Mesothelial cell of epicardium (in vitro differentiated cells): ENCODE measurements at places on chromosomes 4 and X.

DNA sequence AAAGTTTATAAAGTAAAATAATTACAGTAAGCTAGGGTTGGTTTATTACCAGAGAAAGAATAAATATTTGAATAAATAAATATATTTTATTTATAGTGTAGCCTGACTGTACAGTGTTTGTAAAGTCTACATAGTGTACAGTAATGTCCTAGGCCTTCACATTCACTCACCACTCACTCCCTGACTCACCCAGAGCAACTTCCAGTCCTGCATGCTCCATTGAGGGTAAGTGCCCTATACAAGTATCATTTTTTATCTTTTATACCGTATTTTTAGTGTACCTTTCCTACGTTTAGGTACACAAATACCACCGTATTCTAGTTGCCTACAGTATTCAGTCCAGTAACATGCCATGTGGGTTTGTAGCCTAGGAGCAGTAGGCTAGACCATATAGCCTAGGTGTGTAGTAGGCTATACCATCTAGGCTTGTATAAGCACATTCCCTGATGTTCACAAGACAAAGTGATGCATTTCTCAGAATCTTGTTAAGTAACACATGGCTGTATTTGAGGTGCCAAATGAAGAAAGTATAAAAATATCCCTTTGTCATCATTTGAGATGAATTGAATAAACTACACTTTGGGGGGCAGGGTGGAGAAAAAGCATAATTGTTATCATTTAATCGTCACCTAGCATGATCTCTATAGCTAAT is 14.7 kb upstream of the KLHL8 start:
- DNase-seq = no peak

DNA sequence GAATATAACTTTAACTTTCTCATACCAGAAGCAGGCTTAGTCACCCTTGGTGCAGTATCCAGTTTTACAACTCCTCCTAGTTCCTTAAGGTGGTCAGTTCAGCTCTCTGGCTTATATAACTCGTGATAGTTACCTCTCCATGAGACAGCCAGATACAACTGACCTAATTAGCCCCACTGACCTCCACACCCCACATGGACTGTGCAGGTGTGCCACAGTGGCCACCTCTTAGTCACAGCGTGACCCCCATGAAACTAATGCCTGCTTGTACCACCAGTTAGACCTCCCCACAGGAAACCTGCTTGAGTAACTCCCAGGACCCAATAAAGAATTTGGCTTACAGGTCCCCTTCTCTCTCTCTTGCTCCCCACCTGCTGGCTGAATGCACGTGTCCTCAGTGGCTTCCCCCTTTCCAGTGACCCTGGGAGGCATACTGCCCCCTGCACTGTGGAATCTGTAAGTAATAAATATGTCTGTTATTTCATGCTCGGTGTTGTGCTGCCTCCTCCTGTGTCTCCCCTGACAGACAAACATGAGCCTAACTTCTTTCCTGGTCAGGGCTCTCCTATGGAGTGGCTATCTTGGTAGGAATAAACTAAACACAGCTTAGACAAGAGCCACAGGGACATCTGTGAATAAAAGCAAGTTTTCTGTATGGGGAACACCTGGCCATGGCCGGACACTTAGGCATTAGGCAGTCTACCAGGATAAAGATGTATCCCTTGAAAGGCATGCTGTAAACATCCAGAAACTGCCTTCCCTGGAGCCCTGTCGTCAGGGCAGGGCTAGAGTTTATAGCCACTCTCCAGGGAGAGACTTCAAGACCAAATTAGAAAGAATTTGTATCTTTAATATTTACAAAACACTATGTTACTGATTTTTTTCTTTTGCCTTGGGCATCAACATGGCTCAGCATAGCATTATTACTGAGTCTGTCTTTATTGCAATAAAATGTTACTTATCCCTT is 209.7 kb upstream of the BOD1L1 start:
- DNase-seq = no peak

GRCh38 chrX:46588263-46588662 is 14.7 kb downstream of the CHST7 start:
- no peak for DNase-seq

- DNase-seq = no peak
Measured at GRCh38 chrX:153406903-153407302, 4.4 kb upstream of the ZFP92 start.

DNA sequence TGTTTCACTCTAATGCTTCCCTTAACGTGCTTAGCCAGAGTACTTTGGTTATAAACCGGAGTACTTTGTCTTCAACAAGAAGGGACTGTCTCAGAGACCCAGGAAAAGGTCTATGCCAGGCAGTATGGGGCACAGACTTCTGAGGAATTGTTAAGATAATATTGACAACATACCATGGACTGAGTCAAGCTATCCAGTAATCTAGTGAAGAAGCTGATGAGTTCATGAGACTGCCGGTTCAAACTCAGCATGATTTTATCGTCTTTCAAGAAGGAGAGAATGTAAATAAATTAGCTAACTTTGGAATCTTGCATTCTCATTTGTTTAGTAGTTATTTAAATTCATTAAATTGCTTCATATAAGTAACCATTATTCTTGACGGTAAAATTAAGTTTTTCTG is 546.1 kb downstream of the PPP4R3C start:
- DNase-seq = no peak

DNA sequence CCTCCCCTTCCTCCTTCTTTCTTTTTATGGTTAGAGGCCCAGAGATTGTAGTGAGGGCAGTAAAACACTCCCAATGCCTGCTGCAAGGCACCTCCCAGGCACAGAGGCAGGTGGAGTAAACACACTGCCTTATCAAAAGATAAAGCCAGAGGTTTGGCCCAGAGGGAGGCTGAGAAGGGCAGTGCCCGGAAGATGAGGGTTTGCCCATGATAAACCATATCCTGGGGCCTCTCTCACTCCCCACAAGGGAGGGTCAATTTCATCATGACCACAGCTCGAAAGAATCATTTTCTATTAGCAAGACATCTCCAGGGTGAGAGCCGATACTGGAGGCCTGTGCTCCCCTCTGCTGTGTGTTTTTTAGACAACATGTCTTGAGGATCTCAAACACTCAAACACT is 98.5 kb upstream of the FAM9C start:
- DNase-seq = no peak

- DNase-seq = no peak
Measured at GRCh38 chrX:131816551-131817136, 206.5 kb upstream of the STK26 start.

- DNase-seq = no peak
Measured at GRCh38 chr4:77050962-77051361, 24.8 kb downstream of the CCNI start.

GRCh38 chr4:26420438-26420837 is 69.8 kb downstream of the CCKAR start:
- no peak for DNase-seq

GRCh38 chrX:39149761-39150160 is 348.5 kb downstream of the MID1IP1 start:
- DNase-seq = peak; percentile 76

DNA sequence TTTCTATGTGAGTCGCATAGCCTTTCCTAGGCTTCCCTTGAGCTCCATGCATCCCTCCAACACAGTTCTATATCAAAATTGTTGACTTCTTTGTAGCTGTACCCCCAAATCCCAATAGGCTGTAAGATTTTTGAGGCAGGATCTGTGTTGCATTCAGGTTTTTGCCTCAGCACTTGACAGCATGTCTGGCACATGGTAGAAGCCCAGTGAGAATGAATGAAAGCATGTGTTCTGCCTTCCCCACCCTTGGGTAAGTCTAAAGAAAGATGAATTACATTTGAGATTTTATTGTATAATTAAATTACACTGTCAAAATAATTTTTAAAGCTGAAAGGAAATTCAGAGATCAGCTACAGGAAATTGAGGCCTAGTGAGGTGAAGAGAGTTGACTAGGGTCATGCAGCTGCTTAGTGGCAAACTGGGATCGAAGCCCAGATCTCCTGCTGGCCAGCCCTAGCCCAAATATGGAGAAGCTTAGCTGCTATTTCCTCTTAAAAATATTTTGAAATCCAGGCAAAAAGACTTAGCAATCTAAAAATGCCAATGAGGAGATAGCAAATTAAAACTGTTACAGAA is 122.5 kb downstream of the SPATA18 start:
- DNase-seq = no peak

- DNase-seq = no peak
Measured at GRCh38 chrX:150312931-150313330, 50.2 kb upstream of the MAMLD1 start.

GRCh38 chr4:69909195-69909594 is 21.7 kb upstream of the CSN1S1 start:
- no peak for DNase-seq

- no peak for DNase-seq
Measured at GRCh38 chr4:81839347-81840042, 367.8 kb upstream of the RASGEF1B start.

GRCh38 chr4:26124753-26125321 is 196.0 kb upstream of the RBPJ start:
- DNase-seq = no peak

- DNase-seq = no peak
Measured at GRCh38 chr4:121198251-121198650, 34.1 kb upstream of the TNIP3 start.

- no peak for DNase-seq
Measured at GRCh38 chrX:130874751-130875150, 28.3 kb downstream of the ENOX2 start.

DNA sequence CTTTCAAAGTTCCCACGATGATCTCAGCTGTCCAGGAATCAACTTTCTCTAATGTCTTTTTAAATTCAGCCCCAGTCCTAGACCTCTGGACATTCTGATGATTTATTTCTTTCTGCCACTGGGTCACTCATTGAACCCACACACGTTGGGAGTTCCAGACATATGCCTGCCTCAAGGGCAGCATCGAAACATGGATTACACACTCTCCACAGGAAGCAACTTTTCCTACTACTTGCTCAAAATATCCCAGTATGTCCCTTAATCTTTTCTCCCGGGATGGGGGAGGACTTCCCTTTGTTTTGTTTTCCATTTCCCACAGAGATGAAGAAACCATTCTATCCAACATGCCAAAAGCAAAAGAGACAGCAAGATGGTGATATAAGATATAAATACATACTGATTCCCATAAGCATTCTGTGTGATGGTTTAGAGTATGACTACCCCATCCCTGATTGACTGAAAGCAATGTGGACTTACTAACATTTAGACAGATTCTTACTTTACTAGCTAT is 79.8 kb upstream of the PPARGC1A start:
- DNase-seq = no peak

GRCh38 chr4:102334624-102335023 is 10.7 kb downstream of the SLC39A8 start:
- no peak for DNase-seq

GRCh38 chrX:38618180-38618579 is 56.8 kb downstream of the TSPAN7 start:
- DNase-seq = no peak

- DNase-seq = no peak
Measured at GRCh38 chr4:153787061-153787560, 1.8 kb downstream of the SFRP2 start.

DNA sequence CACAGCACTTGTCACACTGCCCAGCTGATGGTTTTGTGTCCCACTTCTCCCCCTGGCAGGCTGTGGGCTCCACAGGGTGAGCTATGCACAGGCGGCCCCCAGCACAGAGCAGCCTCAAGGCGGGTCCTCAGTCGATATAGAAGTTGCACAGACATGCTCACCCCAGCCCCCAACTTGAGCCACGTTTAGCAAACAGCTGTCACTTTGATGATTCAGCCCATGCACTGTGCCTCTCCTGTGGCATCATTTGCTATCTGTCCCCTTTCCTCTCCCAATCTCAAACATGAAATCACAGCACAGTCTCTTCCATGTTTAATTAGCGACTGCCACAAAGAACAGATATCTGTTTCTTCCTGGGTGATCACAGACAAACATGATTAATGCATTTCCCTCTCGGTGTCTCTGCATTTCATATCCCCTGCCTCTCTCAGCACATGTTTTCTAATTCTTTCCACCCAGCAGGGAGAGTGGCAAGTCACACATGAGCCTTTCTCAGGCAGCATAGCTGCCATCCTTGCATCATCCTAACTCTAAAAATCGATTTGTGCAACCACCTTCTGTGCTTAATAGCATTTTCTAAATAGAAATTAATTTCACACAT is 204.9 kb downstream of the EVC2 start:
- no peak for DNase-seq

- no peak for DNase-seq
Measured at GRCh38 chr4:158766434-158767044, 2.3 kb upstream of the FNIP2 start.

DNA sequence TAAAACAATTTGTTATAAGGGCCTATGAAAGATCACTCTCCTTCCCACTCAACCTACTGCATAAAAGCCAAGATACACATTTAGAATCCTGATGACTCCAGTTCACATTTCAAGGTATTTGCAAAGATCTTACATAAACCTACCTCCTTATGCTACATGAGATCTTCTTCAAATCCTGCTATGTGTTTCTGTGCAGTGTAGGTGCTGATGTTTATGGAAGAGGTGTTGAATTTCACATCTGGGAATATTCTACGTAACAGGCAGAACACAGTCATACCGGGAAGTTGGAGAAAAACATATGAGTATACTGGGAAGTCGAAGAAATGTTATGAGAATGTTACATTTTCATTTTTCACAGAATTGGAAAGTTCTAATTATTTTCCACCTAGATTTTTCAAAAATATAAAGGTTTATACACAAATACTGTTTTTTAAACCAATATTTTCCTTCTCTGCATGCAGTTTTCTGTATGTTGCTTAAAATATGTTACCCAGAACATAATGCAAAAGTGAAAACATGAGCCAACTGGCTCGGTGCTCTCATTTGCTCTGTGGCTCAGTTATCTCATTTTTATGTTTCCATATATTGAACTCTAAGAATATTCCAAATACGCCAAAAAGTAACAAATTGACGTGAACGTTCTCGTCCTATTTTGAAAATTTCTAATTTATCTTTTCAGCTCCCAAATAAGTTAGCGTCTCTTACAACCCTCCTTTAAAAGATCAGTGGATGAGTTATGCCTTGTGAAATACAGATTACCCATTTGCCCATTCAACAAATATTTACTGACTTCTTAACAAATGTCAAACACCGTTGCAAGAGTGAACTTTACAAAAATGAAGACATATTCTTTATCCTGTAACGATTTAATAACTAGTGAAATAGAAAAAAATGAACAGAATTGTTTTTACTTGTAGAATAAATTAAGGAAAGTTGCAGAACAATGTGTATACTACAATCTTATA is 899.3 kb downstream of the STIM2 start:
- DNase-seq = no peak
